ENCODE measurements at places on chromosomes 3 and 15. TPM values are rescaled to one million over a fixed set of nuclear protein-coding genes. Genes with fewer than 3 reads are reported as not detected.
A peak's percentile ranks its signal among the peaks of the same experiment; 100 is the strongest.

Gene LRRFIP2
- 20.3 TPM for polyA plus RNA-seq

Gene TCAIM
- 9.8 TPM for polyA plus RNA-seq

DNA sequence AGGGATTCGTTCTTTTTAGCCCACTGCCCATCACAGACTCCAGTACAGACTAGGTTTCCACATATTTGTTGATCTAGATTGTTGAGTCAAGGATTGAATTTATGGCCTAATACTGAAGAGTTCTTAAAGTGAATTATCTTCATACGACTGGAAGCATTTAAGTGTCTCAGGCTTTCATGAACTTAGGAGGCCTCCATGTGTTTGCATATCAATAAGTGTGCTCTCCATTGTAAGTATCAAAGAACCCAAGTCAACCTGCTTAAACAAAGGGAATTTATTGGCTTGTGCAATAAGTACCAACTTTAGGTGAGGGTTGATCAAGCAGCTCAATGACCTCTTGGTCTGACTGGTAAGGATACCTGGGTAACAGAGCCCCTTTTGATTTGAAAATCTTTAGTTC lies 382.1 kb downstream of the PDCD6IP start:
- H3K4me1 ChIP-seq, result peaks cover 23% of the 10 kb centered on the region
- DNase-seq, result no peak
- no peak overlapping the region for H3K27ac ChIP-seq
- H3K4me3 ChIP-seq, result no peak overlapping the region
- no peaks in the 10 kb centered on the region for H3K36me3 ChIP-seq

DNA sequence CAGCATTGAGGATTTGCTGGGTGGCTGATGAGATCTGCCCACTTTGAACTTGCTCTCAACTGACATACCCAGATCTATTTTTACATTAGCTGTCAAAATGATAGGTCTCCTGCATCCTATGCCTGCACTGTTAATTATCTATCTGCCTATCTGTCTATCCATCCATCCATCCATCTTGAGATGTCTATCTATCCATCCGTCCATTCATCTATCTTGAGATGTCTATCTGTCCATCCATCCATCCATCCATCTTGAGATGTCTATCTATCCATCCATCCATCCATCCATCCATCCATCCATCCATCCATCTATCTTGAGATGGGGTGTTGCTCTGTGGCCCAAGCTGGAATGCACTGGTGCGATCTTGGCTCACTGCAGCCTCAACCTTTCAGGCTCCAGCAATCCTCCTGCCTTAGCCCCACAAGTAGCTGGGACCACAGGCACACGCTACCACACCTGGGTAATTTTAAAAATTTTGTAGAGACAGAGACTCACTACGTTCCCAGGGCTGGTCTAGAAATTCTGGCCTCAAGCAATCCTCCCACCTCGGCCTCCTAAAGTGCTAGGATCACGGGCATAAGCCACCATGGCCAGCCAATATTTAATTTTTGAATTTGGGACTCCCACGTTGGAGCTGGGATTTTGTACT lies 159.4 kb upstream of the NSMCE3 start:
- no peaks in the 10 kb centered on the region for H3K4me1 ChIP-seq
- H3K4me3 ChIP-seq, result no peak overlapping the region
- DNase-seq, result no peak
- H3K36me3 ChIP-seq, result no peaks in the 10 kb centered on the region
- H3K27me3 ChIP-seq, result no peaks in the 10 kb centered on the region
- H3K27ac ChIP-seq, result no peak overlapping the region

DNA sequence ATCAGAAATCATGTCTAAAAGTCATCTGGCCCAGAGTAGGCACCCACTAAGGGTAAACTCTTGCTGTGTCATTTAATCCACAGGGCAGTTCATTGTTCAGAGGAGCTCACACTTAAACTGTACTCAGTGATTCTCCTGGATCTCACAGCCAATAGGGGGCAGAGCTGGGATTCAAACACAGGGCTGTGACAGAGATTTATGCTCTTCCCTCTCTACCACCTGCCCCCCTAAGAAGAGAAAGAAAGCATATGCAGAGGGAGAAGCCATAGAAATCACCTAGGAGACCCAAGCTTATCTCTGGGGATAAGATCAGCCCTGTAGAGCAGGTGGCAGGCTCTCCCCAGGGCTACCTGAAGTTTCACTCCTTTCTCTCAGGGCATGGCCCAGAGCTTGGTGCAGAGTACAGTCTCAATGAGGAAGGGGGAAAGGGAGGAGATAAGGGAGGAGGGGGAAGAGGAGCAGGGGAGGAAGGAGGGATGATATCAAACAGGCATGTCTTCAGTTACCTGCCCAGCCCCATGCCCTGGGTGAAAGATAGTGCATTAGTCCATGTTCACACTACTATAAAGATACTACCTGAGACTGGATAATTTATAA lies 51.8 kb upstream of the ADPGK start:
- no peak overlapping the region for H3K4me3 ChIP-seq
- DNase-seq, result peak; percentile 77
- H3K4me1 ChIP-seq, result no peaks in the 10 kb centered on the region
- no peaks in the 10 kb centered on the region for H3K27me3 ChIP-seq
- H3K36me3 ChIP-seq, result no peaks in the 10 kb centered on the region

- peak overlapping the region; percentile 86 for H3K27ac ChIP-seq
- peaks cover 11% of the 10 kb centered on the region for H3K4me1 ChIP-seq
- H3K4me3 ChIP-seq, result peak overlapping the region; percentile 98
- no peaks in the 10 kb centered on the region for H3K36me3 ChIP-seq
- H3K27me3 ChIP-seq, result no peaks in the 10 kb centered on the region
Measured at GRCh38 chr3:184016811-184017671, 643 bp downstream of the ABCC5 start.

GRCh38 chr15:44058126-44058525 lies 136.9 kb downstream of the FRMD5 start:
- no peaks in the 10 kb centered on the region for H3K36me3 ChIP-seq
- H3K4me1 ChIP-seq, result no peaks in the 10 kb centered on the region
- no peak overlapping the region for H3K4me3 ChIP-seq
- H3K27ac ChIP-seq, result no peak overlapping the region
- DNase-seq, result no peak

DNA sequence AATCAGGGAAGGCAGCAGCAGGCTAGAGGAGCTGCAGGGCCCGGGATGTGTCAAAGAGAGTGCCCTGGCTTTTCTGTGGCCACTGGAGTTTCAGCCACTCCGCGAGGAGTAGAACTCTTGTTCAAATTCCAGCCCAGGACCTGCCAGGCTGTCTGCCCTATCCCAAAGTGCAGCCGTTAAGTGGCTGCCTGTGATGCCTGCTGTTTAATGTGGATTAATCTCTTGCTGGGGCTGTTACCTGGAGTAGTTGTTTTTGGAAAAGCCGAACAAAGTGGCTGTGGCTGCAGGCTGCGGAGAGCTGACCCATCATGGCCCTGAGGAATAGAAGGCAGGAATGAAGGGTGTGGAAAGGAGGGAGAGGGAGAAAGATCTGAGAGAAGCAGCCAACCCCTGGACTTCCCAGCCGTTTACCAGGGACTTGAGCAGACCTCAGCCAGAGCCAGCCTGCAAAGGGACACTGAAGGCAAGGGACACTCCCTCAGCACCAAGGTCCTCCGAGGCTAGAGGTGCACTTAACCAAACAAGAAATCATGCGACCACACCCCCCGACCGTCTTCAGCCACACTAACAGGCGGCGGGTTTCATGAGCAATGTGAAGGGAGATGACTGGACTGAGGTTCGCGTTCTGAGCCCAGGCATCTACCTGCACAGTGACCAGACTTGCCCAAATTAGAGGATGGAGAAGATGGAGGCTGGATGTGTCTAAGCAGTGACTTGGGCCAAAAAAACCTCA lies 4.7 kb downstream of the CDAN1 start:
- H3K4me1 ChIP-seq, result peaks cover 6% of the 10 kb centered on the region
- H3K36me3 ChIP-seq, result peaks cover 19% of the 10 kb centered on the region
- no peak overlapping the region for H3K4me3 ChIP-seq
- no peak for DNase-seq
- H3K27ac ChIP-seq, result no peak overlapping the region

GRCh38 chr3:73072634-73073033 lies 11.2 kb downstream of the EBLN2 start:
- DNase-seq, result no peak
- H3K4me1 ChIP-seq, result peaks cover 23% of the 10 kb centered on the region
- no peaks in the 10 kb centered on the region for H3K36me3 ChIP-seq
- H3K27ac ChIP-seq, result no peak overlapping the region

DNA sequence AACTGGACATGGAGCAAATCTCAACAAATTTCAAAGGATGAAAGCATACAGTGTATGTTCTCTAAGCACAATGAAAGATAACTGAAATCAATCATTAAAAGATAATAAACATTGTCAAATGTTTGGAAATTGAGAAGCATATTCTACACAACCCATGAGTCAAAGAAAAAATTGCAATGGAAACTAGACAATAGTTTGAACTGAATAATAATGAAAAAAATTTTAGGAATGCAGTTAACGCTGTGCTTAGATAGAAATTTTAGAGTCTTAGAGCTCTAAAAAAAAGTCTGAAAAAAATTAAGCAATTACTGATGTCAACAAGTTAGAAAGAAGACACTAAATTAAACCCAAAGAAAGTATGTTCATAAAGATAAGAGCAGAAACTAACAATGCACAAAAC lies 15.5 kb downstream of the RABL3 start:
- H3K27ac ChIP-seq, result no peak overlapping the region
- H3K36me3 ChIP-seq, result no peaks in the 10 kb centered on the region
- no peak for DNase-seq
- no peak overlapping the region for H3K4me3 ChIP-seq
- no peaks in the 10 kb centered on the region for H3K27me3 ChIP-seq

DNA sequence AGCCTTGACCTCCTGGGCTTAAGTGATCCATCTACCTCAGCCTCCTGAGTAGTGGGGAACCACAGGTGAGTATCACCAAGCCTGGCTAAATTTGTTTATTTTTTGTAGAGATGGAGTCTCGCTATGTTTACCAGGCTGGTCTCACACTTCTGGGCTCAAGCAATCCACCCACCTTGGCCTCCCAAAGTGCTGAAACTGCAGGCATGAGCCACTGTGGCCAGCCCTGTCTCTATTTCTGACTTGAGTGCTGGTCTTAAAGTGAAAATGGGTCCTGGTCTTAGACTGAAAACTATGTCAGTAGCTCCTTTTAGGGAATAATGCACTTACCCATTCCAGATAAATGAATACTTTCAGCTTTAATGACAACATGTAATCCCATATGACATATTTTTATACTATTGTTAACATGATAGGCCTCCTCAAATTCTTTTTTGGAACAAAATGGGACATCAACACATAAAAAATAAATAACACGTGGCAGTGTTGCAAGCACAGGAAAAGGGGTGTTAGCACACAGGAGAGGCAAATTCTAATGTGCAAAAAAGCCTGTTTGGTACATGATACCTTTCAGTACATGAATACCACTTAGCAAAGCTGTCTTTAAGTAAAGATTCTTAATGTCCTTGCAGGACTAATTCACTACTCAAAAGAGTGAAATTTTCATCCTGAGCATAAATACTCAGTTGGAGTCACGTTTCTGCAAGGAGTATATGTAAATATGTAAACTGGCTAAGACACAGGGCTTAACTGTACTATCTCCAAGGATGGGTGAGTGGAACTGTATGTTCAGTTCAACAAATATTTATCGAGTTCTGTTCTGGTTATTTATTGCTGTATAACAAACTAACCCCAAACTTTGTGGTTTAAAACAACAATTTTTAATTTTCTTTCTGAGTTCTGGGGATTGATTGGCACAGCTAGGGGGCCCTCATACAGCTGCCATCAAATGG lies 194.7 kb downstream of the NR1D2 start:
- no peaks in the 10 kb centered on the region for H3K36me3 ChIP-seq
- H3K27ac ChIP-seq, result no peak overlapping the region
- no peaks in the 10 kb centered on the region for H3K27me3 ChIP-seq
- no peak overlapping the region for H3K4me3 ChIP-seq
- no peak for DNase-seq
- no peaks in the 10 kb centered on the region for H3K4me1 ChIP-seq

DNA sequence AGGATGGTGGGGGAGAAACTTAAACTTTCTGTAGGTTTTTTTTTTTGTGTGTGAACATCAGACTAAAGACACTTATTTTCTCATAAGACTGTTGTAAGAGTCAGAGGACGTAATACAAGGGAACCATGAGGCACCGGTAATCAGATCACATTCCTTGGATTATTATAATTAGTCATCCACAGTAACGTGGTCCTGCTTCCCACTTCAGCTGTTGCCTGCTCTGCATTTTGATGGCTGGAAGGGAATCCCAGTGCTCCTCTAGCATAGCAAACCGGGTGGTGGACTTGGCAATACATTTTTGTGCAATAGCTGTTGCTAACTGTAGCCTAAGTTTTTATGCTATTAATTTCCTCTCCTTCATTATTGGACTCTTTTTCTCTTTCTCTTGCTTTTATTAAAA lies 294.8 kb downstream of the NR2F2 start:
- H3K27ac ChIP-seq, result no peak overlapping the region
- H3K4me3 ChIP-seq, result no peak overlapping the region
- H3K27me3 ChIP-seq, result no peaks in the 10 kb centered on the region
- DNase-seq, result no peak
- H3K4me1 ChIP-seq, result no peaks in the 10 kb centered on the region

Gene LAMB2
- polyA plus RNA-seq, result 71.3 TPM

Gene CMTM8
- polyA plus RNA-seq, result 22.2 TPM

DNA sequence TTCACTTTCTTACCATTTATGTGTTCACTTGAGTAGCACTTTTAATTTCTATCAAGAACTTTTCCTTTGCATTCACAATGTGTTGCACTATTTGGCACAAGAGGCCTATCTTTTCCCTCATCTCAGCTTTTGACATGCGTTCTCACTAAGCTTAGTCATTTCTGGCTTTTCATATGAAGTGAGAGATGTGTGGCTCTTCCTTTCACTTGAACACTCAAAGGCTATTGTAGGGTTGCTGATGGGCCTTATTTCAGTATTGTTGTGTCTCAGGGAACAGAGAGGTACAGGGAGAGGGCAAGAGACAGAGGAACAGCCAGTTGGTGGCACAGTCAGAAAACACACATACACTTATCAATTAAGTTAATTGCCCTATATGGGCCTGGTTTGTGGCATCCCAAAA lies 127.4 kb upstream of the MLF1 start:
- H3K27me3 ChIP-seq, result no peaks in the 10 kb centered on the region
- H3K4me3 ChIP-seq, result no peak overlapping the region
- DNase-seq, result no peak
- H3K4me1 ChIP-seq, result no peaks in the 10 kb centered on the region

GRCh38 chr15:29698030-29698701 lies 124.1 kb downstream of the TJP1 start:
- H3K4me3 ChIP-seq, result no peak overlapping the region
- no peak for DNase-seq
- no peaks in the 10 kb centered on the region for H3K4me1 ChIP-seq
- H3K36me3 ChIP-seq, result peaks cover 7% of the 10 kb centered on the region
- H3K27ac ChIP-seq, result no peak overlapping the region
- H3K27me3 ChIP-seq, result no peaks in the 10 kb centered on the region

Gene CX3CR1
- polyA plus RNA-seq, result 0.42 TPM

DNA sequence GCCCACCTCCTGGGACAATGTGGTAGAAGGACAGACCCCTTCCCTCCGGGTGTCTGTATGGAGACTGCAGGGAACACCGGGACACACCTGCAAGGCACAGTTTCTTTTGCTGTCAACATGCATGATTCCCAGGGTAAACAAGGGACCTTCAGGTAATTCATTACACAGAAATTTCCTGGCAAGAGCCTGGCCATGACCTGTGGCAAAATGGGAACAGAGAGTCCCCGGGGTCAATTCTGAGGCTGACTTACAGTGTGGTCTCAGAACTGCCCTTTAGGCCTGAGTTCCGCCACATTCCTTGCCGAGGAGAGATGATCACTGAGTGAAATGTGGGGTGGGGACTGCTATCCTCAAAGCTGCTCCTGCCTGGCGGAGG lies 6.3 kb downstream of the STARD5 start:
- no peaks in the 10 kb centered on the region for H3K27me3 ChIP-seq
- H3K36me3 ChIP-seq, result no peaks in the 10 kb centered on the region
- no peak overlapping the region for H3K4me3 ChIP-seq
- H3K27ac ChIP-seq, result no peak overlapping the region
- no peaks in the 10 kb centered on the region for H3K4me1 ChIP-seq
